ENCODE measurements at places on chromosomes 12 and 14.

DNA sequence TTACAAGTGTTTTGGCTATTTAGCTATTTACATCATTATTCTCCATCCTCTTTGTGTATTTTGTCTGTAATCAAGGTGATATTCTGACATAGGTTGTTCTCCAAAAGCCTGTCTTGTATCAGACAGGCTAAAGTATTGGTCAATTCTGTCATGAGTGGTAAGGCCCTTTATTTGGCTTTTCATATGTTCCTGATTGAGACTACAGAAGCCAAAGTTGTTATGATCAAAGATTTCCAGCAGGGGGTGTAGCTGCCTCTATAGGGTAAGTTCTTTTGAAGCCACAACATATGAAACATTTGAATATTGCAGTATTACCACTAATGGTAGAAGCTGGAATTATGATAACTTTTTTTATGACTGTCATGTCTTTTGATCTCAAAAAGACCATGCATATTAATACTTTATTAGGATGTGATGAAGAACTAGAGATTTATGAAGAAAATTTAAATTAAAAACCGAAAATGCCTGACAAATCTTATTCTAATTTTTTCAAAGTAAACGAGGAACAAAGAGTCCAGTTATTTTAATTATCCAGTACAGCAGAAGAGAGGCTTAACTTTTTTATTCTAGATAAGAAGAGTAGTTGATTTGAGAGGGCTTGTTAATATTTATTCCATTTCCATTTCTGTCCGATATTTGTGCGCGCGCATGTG, 3.4 kb upstream of the ARHGAP5 start:
- peak; percentile 36 for DNase-seq

GRCh38 chr12:20810487-20810886, at the start of gene SLCO1B3:
SLCO1B3 (plus strand) TSS chr12:20810705; CDS start chr12:20815739, 5,034 bp downstream.
- no peak for DNase-seq

- DNase-seq = no peak
These were observed 113.5 kb upstream of the VASH1 start for GRCh38 chr14:76647697-76648298.

DNA sequence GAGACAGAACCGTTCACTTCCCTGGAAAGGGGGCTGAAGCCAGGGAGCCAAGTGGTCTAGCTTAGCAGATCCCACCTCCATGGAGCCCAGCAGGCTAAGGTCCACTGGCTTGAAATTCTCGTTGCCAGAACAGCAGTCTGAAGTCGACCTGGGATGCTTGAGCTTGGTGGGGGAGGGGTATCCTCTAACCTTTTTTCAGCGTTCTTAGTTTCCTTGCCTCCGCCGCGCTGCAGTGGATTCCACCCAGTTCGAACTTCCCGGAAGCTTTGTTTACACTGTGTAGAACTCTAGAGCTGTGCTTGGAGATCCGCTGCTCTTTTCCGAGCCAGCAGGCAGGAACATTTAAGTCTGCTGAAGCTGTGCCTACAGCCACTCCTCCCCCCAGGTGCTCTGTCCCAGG, 45.2 kb upstream of the FKBP4 start:
- no peak for DNase-seq

GRCh38 chr12:26741584-26742227, 91.3 kb downstream of the ITPR2 start:
- DNase-seq = no peak

- DNase-seq = no peak
These were observed 10.7 kb downstream of the PRH1 start for GRCh38 chr12:10873378-10873777.

DNA sequence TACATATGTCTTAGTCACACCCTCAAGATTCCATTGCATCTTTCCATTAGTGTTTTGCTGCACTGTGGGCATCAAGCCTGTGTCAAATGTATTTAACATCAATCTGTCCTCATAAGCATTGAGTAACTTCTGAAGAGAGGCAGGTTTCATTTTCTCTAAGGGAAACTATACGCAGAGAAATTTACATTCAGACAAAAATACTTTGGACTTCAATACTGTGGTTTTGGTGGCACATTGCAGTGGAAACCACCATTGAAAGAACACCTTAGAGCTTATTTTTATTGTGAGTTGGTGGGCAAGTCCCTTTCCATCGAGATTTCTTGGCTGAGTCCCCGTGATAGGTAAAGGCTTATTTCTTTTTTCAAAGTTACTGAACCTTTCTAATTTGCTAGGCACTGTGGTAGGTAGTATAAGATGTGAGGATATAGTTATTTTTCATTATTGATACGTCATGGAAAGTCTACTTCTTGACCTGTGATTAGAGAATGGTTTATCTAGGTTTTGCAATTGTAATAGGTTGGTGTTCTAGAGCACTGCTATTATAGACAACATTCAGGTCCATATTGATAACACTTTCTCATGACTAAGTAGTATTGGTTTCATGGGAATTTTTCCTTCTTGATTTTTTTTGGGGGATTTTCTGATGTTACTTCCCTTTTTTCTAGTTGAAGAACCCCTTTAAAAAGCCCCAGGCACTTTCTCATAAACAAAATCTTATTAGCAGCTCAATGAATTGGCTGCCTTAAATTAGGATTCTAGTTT, 81.9 kb downstream of the CFAP54 start:
- DNase-seq = no peak

GRCh38 chr14:80850197-80850814, 91.2 kb downstream of the CEP128 start:
- no peak for DNase-seq

DNA sequence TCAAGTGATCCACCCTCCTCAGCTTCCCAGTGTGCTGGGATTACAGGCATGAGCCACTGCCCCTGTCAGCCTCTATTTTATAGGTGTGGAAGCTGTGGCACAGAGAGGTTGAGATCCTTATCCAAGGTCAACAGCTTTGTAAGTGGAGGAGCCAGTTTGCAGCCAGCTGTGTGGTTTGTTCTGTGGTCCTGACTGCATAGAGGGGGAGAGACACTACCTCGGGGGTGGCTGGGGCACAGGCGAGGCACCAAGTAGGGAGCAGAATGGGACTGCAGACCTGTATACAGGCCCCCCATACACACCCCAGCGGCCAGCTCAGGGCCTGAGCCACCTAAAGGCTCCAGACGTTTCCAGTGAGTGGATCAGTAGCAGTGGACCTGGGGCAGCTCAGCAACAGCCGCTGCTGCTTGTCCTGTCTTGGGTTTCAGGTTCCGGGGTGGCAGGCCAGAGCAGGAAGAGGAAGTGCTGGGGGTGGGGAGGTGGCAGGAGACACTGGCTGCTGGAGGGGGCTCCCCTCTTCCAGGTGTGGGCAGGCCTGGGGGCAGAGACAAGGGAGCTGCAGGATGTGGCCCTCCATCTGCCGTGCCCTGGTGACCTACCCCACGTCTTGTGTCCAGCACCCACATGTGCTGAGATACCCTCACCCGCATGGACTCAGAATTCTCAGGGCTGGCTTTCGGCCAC, 11.0 kb downstream of the ORAI1 start:
- DNase-seq = no peak

DNA sequence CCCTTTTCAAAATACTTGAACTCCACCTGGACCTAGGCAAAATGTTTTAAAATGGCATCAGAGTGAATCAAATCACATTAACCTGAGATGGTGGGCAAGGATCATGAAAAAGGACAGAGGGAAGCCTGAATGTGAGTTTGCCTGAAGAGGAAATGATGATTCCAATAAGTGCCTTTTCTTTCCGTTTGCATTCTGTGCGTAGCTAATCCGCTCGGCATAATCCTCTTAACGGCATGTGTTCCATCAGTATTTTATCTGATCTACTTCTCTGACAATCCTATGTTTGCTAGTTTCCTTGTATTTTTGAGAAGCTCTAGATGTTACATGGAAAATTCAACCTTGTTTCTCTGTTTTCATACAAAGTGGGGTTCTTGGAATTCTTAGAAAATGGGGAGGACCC, 354.6 kb downstream of the NRXN3 start:
- DNase-seq = no peak

- DNase-seq = no peak
These were observed 58.2 kb downstream of the NUBPL start for GRCh38 chr14:31619440-31619839.

GRCh38 chr14:100666851-100667250, 59.8 kb upstream of the DLK1 start:
- no peak for DNase-seq

DNA sequence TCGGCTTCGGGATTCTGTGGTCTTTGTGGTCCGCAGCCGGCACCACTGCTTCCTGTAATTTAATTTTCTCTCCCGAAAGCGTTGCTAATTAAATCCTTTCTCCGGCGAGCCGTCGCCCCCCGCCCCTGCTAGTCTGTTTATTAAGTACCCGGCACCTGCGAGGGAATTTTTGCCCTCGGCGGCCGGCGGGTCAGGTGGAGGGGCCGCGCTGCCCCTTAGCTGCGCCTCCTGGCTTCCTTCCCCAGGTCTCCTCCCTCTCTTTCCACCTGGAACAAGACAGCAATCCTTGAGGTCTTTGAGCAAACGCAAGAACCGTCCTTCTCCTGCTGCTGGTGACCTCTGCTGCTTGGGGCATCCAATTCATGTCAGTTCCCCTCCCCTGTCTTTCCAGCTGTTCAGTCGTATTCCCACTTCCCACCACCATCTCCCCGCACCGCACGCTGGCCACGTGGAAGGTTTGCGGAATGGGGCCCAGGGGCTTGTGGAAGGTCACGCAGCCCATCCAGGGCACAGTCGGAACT, 16.2 kb downstream of the ZDHHC22 start:
- no peak for DNase-seq

DNA sequence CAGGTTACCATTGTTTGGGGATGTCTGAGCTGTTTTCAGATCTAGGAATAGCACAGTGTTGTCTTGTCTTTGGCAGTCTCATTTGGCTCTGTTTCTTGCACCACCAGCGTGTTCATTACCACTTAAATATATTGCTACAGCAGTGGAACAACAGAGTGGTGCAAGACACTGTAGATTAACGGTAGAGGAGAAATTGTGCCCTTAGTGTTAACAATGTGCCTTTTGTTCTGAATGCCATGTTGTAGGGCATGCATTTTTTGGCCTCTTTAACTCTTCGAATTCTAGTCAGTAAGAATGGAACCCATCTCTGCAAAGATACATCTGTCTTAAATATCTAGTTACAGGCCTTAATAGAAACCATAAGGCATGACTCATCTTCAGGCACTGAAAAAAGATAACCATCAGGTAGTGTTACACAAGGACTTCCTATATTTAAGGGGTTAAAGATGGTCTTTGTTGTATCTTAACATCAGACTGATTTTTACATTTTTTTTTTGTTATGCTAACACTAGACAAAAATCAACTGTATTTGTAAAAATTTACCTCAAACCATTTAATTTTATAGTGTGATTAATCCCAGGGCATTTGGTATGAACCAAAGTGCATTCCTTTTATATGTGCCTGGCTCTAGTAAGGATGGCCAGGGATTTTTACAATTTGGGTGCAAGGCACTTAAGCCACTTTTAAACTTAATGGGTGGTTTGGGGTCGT, 12.9 kb downstream of the DYRK2 start:
- no peak for DNase-seq

GRCh38 chr12:94509317-94509716, 49.6 kb upstream of the CEP83 start:
- DNase-seq = no peak

DNA sequence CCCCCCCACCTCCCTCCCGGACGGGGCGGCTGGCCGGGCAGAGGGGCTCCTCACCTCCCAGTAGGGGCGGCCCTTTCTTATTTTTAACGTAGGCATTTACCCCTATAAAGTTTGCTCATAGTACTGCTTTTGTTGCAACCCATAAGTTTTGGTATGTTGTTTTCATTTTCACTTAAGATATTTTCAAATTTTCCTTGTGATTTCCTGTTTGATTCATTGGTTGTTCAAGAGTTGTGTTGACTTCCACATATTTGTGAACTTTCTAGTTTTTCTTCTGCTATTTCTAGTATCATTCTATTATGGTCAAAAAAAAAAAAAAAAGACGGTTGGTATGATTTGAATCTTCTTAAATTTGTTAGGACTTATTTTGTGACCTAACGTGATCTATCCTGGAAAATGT, 6.5 kb downstream of the NOXRED1 start:
- no peak for DNase-seq

Measured in activated T-cell treated with anti-CD3 and anti-CD28 coated beads for 4 hours (primary cell).